CD4-positive, CD25-positive, alpha-beta regulatory T cell (primary cell): ENCODE measurements at places on chromosomes 7 and 10. TPM values are rescaled to one million over a fixed set of nuclear protein-coding genes. Genes with fewer than 3 reads are reported as not detected.

DNA sequence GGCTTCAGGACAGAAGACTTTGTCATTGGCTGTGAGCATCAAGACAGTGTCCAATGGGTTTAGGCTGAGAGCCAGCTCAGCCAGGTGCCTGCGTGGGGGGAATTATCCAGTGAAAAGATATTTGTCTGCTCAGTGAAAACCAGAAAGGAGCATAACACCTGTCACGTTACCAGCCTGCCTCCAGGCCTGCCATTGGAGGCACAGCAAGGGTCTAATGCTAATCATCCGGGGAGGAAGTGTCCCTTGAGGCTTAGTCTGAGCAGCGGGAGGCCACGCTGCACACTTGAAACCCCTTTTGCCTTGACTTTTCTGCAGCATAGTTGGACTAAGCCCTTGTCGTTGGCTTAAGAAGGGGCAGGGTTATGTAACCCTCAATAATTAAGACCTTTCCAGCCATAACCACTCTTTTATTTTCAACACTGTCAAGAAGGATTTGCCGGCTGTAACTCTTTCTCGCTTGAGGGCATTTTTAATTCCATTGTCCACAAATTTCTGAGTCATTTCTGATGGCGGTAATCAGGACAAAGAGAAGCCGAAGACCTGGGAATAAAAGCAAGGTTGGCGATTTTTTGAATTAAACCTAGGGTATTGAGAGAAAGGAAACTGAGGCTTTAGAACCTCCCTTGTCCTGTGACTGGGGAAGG, 639.6 kb upstream of the FOXK1 start:
- DNase-seq: no peak
- no peak overlapping the region for H3K27ac ChIP-seq
- H3K4me3 ChIP-seq: no peak overlapping the region
- no peaks in the 10 kb centered on the region for H3K27me3 ChIP-seq
- H3K4me1 ChIP-seq: no peaks in the 10 kb centered on the region
- no peaks in the 10 kb centered on the region for H3K36me3 ChIP-seq

- DNase-seq: no peak
- H3K4me3 ChIP-seq: no peak overlapping the region
- no peak overlapping the region for H3K27ac ChIP-seq
- H3K36me3 ChIP-seq: peaks cover 9% of the 10 kb centered on the region
- peaks cover 4% of the 10 kb centered on the region for H3K4me1 ChIP-seq
Observed at GRCh38 chr7:135425036-135425435, 84.9 kb downstream of the CNOT4 start.

GRCh38 chr10:5895804-5896203, 5.8 kb downstream of the FBH1 start:
- no peak for DNase-seq
- H3K4me3 ChIP-seq: peak overlapping the region; percentile 78
- peaks cover 65% of the 10 kb centered on the region for H3K4me1 ChIP-seq
- peak overlapping the region; percentile 86 for H3K27ac ChIP-seq
- peaks cover 12% of the 10 kb centered on the region for H3K36me3 ChIP-seq

DNA sequence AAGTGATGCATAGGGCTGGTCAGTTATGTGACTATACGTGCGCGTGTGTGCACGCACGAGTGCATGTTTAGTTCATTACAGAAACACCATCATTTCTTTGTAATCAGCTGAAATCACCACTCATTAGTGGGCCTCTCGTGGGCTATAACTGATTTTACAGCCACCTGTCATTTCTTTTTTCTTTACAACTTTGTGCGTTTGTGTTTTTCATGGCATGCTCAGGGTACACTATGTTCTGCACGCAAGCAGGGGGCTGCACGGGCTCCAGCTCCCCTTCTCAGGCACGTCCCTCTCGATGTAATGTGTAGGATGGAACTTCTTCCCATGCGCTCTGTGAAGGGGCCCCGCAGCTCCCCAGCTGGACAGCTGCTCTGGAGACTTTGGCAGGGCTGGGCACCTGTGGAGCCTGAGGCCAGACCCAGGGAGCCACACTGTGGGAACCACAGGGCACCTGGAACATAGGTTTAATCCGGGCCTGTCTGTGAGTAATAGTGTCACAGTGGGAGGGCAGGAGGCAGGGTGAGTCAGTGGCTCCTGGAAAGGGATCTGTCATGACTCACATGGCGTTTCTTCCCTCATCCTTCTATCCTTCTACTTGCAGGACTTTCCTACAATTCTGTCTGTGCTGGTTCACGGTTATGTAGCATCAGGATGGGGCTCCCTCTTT, 4.9 kb downstream of the GCK start:
- H3K4me3 ChIP-seq: no peak overlapping the region
- no peaks in the 10 kb centered on the region for H3K4me1 ChIP-seq
- peaks cover 7% of the 10 kb centered on the region for H3K27me3 ChIP-seq
- no peaks in the 10 kb centered on the region for H3K36me3 ChIP-seq
- DNase-seq: no peak
- no peak overlapping the region for H3K27ac ChIP-seq

DNA sequence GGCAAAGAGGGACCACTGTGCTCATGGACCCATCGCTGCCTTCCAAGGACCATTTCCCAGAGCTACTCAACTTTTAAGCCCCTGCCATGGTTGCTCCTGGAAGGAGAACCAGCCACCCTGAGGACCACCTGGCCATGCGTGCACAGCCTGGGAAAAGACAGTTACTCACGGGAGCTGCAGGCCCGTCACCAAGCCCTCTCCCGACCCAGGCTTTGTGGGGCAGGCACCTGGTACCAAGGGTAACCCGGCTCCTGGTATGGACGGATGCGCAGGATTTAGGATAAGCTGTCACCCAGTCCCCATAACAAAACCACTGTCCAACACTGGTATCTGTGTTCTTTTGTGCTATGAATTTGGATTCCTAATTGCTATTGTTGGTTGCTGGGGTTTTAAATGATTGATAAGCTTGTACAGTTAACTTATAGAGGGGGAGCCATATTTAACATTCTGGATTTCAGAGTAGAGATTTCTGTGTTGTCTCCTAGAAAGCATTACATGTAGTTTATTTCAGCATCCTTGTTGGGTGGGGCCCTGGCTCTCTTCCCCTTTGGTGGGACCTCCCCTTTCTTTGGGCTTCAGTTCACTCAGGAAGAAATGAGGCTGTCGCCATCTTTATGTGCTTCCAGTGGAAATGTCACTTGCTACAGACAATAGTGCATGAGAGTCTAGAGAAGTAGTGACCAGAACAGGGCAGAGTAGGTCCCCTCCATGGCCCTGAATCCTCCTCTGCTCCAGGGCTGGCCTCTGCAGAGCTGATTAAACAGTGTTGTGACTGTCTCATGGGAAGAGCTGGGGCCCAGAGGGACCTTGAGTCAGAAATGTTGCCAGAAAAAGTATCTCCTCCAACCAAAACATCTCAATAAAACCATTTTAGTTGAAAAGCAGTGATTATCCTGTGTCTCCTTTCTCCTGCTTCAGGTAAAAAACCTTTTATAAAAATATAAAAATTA, 19.4 kb downstream of the LAT2 start:
- no peak overlapping the region for H3K27ac ChIP-seq
- no peaks in the 10 kb centered on the region for H3K27me3 ChIP-seq
- peaks cover 26% of the 10 kb centered on the region for H3K36me3 ChIP-seq
- no peak overlapping the region for H3K4me3 ChIP-seq
- DNase-seq: no peak
- no peaks in the 10 kb centered on the region for H3K4me1 ChIP-seq

- no peak for DNase-seq
- H3K27me3 ChIP-seq: no peaks in the 10 kb centered on the region
- H3K36me3 ChIP-seq: no peaks in the 10 kb centered on the region
- H3K27ac ChIP-seq: no peak overlapping the region
- H3K4me1 ChIP-seq: peaks cover 5% of the 10 kb centered on the region
Observed at GRCh38 chr10:1153805-1154351, 97.7 kb downstream of the WDR37 start.

DNA sequence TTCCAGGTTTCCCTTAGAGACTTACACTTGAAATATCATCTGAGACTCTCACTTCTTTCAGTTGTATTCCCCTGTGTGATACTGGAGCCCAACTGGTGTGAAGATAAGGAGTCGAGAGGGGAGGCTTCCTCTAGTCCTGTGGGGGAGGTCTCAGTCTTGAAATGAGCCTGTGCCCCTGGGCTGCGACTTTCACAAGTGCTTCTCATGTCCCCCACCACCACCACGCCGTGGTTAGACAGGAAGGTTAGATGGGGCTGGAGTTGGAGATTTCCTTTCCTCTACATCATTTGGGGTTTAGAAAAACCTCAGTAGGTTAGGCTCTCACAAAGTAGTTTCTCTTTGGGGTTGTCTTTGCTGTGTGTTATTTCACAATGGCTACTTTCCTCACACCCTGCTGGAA, 25.6 kb upstream of the MKX start:
- H3K4me1 ChIP-seq: no peaks in the 10 kb centered on the region
- no peaks in the 10 kb centered on the region for H3K36me3 ChIP-seq
- no peak for DNase-seq
- H3K27me3 ChIP-seq: peaks cover 4% of the 10 kb centered on the region
- H3K4me3 ChIP-seq: no peak overlapping the region

DNA sequence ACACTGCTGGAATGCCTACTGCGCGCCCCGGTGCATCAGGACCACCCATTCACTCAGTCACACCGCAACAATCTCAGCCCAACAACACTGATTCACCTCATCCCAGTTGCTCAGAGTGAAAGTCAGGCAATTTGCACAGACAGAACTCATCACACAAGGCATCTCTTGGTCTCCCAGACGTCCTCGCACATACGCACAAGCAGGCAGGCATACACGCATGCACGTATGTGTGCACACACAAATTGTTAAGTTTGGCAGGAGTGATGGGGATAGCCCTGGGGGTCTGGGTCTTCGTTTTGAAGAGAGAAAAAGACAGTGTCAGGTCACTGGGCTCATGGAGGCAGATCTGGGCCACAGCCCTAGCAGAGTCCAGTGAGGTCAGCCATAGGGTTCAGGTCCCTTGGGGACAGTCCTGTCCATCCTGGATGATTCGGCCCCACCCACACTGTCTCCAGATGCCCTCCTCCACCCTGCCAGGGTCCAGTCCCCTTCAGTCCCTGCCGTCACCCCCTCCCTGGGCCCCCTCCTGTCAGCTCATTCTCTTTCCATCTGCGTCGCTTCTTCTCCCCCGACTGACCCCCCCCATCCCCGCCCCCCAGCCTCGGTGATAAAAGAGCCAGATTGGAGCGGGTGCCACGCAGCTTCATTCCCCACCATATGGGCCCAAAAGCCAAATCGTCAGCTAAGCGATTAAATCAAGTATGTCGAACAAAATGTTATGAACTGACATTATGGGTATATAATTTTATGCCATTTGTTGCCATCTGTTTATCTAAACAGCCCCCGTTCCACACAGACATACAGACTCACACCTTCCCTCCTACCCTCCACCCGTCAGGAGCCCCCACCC, 48.5 kb upstream of the SLF2 start:
- H3K27me3 ChIP-seq: no peaks in the 10 kb centered on the region
- no peak overlapping the region for H3K4me3 ChIP-seq
- no peaks in the 10 kb centered on the region for H3K4me1 ChIP-seq
- no peaks in the 10 kb centered on the region for H3K36me3 ChIP-seq
- H3K27ac ChIP-seq: no peak overlapping the region
- no peak for DNase-seq

- no peaks in the 10 kb centered on the region for H3K27me3 ChIP-seq
- H3K36me3 ChIP-seq: no peaks in the 10 kb centered on the region
- H3K27ac ChIP-seq: no peak overlapping the region
- no peak for DNase-seq
Observed at GRCh38 chr10:44366941-44367630, 17.8 kb downstream of the CXCL12 start.

PLXDC2 gene
- total RNA-seq: 1.8 TPM

CRHR2 gene
- total RNA-seq: not detected

VIPR2 gene
- total RNA-seq: not detected

PRRT4 gene
- 0.42 TPM for total RNA-seq

ZNF3 gene
- 29.2 TPM for total RNA-seq
